ENCODE measurements at places on chromosomes 5 and 9.

DNA sequence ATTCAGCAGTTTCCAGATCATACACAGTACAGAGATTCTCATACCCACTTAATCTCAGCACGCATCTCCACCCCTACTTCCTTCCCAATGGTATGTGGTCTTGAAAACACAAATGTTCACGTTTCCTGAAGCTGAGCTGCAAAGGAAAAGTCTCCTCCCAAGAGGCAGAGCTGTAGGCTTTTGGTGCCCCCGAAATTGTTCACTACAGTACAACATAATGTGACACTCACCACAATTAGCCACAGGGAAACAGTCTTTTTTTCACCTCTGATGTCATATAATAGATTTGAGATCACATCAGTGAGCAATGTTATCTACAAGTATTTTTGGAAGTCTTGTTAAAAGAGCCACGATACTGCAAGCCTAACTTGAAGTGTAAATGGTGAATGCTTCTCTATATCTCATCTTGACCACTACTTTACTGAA lies 40.2 kb downstream of the NFIB start:
- DNase-seq = no peak
- H3K27ac ChIP-seq = no peak overlapping the region
- no peaks in the 10 kb centered on the region for H3K36me3 ChIP-seq
- H3K4me1 ChIP-seq = peaks cover 4% of the 10 kb centered on the region

DNA sequence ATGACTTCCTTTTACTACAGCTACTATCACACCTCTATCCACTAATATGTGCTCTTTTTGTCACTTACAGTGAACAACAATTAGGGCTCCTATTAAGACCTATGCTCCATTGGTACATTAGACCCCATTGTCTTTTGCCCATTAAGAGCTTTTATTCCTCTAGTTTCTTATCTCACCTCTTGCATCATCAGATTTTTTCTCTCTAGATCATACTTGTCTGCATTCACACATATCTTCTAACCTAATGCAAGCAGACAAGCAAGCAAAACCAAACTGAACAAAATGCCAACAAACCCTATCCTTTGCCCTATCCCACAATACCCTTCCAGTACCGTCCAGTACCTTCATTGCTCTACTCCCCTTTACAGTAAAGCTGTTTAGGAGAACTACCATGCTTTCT lies 10.1 kb upstream of the RBM27 start:
- H3K4me3 ChIP-seq = no peak overlapping the region
- DNase-seq = no peak
- H3K4me1 ChIP-seq = no peaks in the 10 kb centered on the region
- no peaks in the 10 kb centered on the region for H3K36me3 ChIP-seq
- H3K27me3 ChIP-seq = no peaks in the 10 kb centered on the region
- no peak overlapping the region for H3K27ac ChIP-seq

DNA sequence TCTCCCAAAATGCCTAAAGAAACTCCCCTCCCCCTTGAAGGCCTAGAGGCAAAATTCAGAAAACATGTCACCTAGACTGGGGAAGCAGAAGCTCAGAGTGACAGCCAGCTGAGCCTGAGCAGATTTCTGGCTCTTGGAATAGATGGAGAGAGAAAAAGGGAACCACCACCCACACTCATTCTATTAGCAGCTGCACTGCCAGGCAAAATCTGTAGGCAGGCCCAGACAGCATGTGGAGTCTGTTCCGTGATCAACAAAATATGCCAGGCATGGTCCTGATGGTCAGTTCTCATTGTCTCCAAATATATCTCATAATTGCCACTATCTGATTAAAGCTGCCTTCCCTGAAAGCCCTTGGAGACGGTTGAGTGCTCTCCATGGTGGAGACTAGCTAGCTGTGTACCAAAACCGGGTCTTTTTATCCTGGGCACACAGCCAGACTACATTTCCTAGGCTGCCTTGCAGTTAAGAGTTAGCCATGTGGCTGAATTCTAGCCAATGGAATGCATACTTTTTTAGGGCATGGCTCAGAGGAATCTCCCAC lies 131.7 kb upstream of the GPR151 start:
- no peak overlapping the region for H3K4me3 ChIP-seq
- DNase-seq = no peak
- H3K36me3 ChIP-seq = peaks cover 9% of the 10 kb centered on the region
- H3K4me1 ChIP-seq = no peaks in the 10 kb centered on the region
- H3K27ac ChIP-seq = no peak overlapping the region
- no peaks in the 10 kb centered on the region for H3K27me3 ChIP-seq

- H3K4me3 ChIP-seq = no peak overlapping the region
- H3K27me3 ChIP-seq = no peaks in the 10 kb centered on the region
- H3K4me1 ChIP-seq = no peaks in the 10 kb centered on the region
Observed at GRCh38 chr5:170704417-170705192, 78.9 kb upstream of the GABRP start.

DNA sequence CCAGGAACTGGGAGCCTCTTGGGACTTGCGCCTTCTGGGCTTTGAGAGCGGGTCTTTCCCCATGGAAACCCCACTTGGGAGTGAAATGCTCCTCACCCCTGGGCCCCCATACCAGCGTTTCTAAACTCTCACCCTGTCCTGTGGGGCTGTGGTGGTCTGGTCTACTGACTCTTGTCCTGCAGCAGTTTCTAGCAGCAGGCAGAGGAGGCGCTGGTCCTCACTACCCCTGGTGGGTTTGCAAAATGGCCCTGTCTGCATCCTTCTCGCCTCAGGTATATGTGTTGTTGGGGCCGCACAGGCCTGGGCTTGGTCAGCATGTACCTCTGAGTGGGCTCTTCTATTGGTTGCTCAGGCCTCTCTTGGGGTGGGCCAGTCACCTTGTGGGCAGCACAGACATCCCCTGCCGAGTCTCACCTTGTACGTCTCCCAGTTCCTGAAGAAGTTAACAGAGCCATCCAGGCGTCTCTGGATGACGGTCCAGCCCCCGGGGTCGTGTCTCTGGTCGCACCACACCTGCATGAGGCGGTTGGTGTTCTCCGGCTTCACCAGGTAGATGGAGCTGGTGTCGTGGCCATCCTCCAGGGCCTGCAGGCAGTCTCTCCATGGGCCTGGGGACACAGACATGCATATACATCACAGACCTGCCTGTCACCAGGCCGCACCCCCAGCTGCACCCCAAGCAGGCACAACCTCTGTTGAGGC lies 29.0 kb downstream of the ANGPTL2 start:
- H3K4me3 ChIP-seq = no peak overlapping the region
- no peaks in the 10 kb centered on the region for H3K4me1 ChIP-seq
- no peak for DNase-seq
- no peak overlapping the region for H3K27ac ChIP-seq
- H3K36me3 ChIP-seq = no peaks in the 10 kb centered on the region
- no peaks in the 10 kb centered on the region for H3K27me3 ChIP-seq

- H3K27me3 ChIP-seq = no peaks in the 10 kb centered on the region
- H3K36me3 ChIP-seq = no peaks in the 10 kb centered on the region
- H3K27ac ChIP-seq = no peak overlapping the region
- no peak overlapping the region for H3K4me3 ChIP-seq
- no peaks in the 10 kb centered on the region for H3K4me1 ChIP-seq
Observed at GRCh38 chr5:153480401-153480800, 10.1 kb upstream of the GRIA1 start.

DNA sequence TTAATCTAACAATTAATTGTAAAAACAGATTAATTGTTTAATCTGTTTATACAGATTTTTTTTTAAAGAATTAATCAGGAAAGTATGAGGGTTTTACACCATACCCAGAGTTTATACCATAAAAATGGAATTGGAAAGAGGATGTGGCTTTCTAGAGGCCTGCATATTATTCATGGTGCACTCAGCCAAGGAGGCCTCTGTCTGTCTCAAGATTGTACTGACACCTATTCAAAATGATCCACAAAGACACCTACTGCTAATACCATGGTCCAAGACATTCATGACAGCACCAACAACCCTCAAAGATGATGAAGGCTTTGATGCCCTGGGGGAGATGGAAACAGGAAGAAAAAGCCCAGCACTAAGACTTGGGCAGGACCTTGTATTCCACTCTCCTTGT lies 58.1 kb upstream of the MAST4 start:
- no peaks in the 10 kb centered on the region for H3K4me1 ChIP-seq
- no peak for DNase-seq
- no peaks in the 10 kb centered on the region for H3K36me3 ChIP-seq
- H3K27me3 ChIP-seq = no peaks in the 10 kb centered on the region
- no peak overlapping the region for H3K27ac ChIP-seq
- no peak overlapping the region for H3K4me3 ChIP-seq

- H3K4me3 ChIP-seq = no peak overlapping the region
- H3K36me3 ChIP-seq = no peaks in the 10 kb centered on the region
- no peak for DNase-seq
- H3K4me1 ChIP-seq = no peaks in the 10 kb centered on the region
- no peak overlapping the region for H3K27ac ChIP-seq
Observed at GRCh38 chr9:13281356-13282016, 2.0 kb upstream of the MPDZ start.

- H3K27ac ChIP-seq = no peak overlapping the region
- H3K4me3 ChIP-seq = no peak overlapping the region
- no peaks in the 10 kb centered on the region for H3K36me3 ChIP-seq
- H3K4me1 ChIP-seq = no peaks in the 10 kb centered on the region
- no peak for DNase-seq
Observed at GRCh38 chr5:41406936-41407335, 103.5 kb downstream of the PLCXD3 start.

DNA sequence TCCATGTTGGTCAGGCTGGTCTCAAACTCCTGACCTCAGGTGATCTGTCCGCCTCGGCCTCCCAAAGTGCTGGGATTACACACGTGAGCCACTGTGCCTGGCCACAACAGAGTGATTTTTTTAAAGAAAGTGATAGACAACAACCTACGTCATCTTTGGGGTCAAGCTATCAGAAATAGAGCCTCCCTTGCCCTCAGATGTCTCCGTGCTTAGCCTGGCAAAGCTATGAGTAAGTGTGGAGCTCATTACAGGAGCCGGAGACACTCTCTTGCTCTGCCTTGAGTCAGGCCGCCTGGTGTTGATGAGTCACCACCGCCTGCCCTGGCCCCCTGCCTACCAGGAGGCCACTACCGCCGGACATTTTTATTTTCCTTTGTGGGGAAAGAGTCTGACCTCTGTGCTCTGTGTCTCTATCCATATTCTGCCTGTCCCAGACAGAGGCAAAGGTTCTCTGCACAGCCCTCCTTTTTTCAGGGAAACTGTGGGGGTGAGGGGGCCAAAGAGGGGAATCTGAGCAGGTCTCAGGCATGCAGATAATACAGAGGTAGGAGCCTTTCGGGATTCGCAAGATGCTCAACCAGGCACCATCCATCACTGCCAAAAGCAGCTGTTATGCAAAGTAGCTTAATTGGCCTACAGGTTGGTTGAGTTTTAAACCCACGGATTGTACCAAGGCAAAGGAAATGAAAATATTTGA lies 123.7 kb upstream of the CPEB4 start:
- no peak overlapping the region for H3K4me3 ChIP-seq
- no peaks in the 10 kb centered on the region for H3K27me3 ChIP-seq
- no peak overlapping the region for H3K27ac ChIP-seq
- peak; percentile 92 for DNase-seq
- H3K4me1 ChIP-seq = peaks cover 3% of the 10 kb centered on the region
- H3K36me3 ChIP-seq = no peaks in the 10 kb centered on the region

- H3K27me3 ChIP-seq = no peaks in the 10 kb centered on the region
- H3K27ac ChIP-seq = no peak overlapping the region
- no peak for DNase-seq
- H3K4me3 ChIP-seq = no peak overlapping the region
- peaks cover 9% of the 10 kb centered on the region for H3K4me1 ChIP-seq
Observed at GRCh38 chr9:81375187-81376100, 313.9 kb downstream of the TLE1 start.

DNA sequence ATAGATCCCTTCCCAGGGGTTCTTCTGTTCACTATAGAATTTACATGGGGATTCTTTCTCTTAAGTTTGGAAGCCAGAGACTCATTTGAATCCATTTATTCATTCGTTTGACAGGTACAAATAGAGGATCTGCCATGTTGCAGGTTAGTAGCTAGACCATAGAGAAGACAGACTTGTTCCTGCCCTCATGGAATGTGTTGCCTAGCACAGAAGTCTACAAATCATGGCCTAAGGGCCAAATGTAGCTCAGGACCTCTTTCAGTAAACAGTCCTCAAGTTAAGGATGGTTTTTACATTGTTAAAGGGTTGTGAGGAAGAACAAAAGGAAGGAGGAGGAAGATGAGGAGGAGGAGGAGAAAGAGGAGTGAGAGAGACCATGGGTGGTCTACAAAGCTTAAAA lies 114.7 kb upstream of the SLC44A1 start:
- H3K27ac ChIP-seq = no peak overlapping the region
- DNase-seq = no peak
- H3K36me3 ChIP-seq = no peaks in the 10 kb centered on the region
- H3K4me3 ChIP-seq = no peak overlapping the region

DNA sequence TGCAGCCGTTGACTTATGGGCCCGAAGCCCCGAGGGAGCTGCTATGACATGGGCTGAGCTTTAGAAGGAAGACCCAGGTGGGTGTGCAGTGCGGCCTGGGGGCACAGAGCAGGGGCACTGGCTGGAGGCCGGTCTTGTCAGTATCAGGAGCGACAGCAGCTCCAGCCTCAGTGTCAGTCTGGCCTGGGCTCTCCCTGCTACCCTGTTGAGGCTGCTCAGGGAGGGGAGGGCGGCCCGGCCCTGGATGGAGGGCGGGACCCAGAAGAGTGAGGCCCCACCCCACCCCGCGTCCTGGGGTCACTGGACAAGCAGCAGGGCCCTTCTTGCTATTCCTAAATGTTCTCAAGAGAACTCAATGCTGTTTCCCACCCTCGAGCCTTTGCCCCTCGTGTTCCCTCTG lies 18.0 kb downstream of the GFI1B start:
- no peak overlapping the region for H3K27ac ChIP-seq
- no peaks in the 10 kb centered on the region for H3K36me3 ChIP-seq
- no peaks in the 10 kb centered on the region for H3K27me3 ChIP-seq
- no peak for DNase-seq
- H3K4me1 ChIP-seq = no peaks in the 10 kb centered on the region

DNA sequence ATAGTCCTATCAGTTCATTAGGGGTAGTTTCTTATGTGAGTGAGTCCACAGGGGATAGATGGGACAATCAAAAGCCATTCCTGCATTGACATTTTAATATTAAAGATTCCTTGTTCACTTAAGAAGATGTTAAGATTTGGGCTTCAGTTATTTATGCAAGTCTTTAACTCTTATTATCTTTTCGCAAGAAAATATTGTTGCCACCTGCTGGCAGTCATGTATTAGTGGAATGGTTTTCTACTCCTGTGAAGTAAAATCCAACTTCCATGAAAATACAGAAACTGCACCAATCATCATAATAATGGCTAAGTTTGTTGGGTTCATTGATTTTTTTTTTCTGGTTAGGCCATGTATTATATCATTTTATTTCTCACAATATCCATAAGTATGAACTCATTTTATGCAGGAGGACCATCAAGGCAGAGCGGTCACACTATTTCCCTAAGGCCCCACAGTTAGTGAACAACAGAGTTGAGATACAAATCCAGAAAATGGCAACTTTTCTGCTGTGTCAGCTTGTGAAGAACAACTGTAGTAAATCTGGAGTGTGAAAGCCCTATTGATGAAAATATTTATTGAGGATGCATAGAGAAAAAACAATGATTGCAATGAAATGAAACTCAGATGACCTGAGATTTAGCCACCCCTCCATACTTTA lies 88.5 kb upstream of the TXNDC8 start:
- no peaks in the 10 kb centered on the region for H3K27me3 ChIP-seq
- no peak overlapping the region for H3K4me3 ChIP-seq
- H3K36me3 ChIP-seq = no peaks in the 10 kb centered on the region
- H3K27ac ChIP-seq = no peak overlapping the region
- H3K4me1 ChIP-seq = no peaks in the 10 kb centered on the region
- no peak for DNase-seq
